ENCODE measurements at places on chromosomes 6 and 20.
A peak's percentile ranks its signal among the peaks of the same experiment; 100 is the strongest.

DNA sequence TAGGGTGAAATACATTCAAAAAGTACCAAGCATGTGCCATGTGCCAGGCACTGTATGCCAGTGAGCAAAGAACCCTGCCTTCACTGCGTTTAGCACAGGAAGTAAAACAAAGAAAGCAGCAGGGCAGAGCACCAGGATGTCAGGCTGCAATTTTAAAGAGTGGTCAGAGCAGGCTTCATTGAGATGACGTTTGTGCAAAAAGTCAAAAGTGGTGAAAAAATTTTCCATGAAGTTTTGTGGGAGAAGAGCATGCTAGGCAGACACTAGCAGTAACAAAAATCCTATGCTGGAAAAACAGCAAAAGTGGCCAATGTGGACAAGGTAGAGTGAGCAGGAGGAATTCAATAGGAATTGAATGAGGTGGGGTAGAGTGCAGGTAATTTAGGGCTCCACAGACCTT is 31.3 kb downstream of the AKIRIN2 start:
- DNase-seq: no peak

GRCh38 chr6:154893917-154894316 is 101.2 kb upstream of the TIAM2 start:
- DNase-seq: no peak

DNA sequence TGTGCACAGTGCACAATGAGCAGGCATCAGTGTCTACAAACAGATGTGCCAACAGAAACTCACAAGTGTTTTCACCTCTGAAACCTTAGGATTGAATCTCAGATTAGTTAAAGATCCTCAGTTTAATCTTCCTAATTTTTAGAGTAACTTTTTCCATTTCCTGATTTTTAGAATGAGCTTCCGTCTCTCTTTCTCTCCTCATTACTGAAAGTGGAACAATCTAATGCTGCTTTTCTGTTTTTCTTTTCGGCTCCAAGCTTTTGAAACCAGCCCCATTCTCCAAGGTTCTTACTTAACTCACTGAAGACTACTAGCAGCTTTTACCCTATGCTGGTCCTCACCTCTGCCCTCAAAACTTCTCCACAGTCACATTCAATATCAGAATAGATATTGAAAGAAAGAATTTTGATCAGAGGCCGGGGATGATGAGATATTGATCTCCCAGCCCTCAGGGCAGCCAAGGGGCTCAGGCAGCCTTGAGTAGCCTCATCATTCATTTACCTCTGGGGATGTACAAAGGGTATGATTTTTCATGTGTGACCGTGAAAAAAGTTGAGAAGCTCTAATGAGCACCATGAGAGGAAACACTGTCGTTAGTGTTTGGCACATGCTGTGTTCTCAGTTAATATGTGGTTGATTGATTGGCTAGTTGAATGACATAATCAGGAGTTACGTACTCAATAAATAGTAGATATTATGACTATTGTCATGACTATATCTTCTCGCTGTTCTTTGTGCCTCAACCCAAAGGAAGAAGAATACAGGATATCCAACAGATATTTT is 11.9 kb upstream of the STK38 start:
- DNase-seq: no peak

DNA sequence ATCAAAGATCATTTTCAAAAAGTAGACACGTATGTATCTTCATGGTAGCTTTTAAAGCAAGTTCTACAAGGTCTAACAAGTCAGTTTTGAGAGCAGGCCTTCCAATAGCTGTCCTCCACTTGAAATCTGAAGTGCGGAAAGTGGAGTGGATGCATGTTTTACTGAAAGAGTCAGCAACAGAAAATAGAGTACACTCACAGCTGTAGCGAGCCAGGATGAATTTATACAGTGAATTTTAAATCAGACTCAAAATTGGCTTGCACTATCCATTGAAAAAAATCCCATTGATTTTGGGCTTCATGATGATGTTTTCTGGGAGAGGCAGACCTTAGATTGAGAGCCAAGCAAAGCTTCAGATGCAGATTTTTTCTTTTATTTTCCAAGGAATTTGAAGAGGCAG is 80.6 kb downstream of the GJA10 start:
- no peak for DNase-seq

DNA sequence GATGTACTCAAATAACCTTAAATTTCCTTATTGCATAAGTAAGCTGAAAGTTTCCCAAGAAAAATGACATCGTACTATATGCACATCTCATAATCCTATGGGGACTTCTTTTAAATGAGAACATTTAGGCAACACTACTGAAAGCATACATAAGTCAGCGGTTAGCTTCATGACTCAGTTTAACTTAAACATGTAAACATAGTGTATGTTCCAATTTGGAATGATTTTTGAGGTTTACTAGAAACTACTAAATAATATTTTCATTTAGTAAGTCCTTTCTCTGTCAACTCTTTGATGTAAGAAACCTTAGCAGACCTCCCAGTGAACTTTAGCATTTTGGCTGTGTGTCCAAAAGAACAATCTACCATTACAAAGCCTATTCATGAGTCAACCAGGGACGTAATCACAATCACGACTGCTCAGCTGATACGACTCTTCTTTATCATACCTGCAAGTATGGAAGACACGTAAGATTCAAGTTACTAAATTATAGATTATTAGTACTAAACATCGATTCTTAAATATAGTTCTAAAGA is 19.3 kb downstream of the HIVEP2 start:
- no peak for DNase-seq

DNA sequence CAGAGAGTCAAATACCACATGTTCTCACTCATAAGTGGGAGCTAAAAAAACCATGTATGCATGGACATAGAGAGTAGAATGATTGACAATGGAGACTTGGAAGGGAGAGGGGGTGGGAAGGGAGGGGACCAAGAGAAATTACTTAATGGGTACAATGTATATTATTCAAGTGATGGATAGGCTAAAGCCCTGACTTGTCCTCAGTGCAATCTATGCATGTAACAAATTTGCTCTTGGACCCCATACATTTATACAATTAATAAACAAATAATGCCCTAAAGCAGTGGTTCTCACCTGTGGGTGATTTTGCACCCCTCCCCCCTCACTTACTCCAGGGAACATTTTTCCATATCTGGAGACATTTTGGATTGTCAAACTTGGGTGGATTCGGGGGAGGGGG is 33.5 kb upstream of the NEDD9 start:
- no peak for DNase-seq

DNA sequence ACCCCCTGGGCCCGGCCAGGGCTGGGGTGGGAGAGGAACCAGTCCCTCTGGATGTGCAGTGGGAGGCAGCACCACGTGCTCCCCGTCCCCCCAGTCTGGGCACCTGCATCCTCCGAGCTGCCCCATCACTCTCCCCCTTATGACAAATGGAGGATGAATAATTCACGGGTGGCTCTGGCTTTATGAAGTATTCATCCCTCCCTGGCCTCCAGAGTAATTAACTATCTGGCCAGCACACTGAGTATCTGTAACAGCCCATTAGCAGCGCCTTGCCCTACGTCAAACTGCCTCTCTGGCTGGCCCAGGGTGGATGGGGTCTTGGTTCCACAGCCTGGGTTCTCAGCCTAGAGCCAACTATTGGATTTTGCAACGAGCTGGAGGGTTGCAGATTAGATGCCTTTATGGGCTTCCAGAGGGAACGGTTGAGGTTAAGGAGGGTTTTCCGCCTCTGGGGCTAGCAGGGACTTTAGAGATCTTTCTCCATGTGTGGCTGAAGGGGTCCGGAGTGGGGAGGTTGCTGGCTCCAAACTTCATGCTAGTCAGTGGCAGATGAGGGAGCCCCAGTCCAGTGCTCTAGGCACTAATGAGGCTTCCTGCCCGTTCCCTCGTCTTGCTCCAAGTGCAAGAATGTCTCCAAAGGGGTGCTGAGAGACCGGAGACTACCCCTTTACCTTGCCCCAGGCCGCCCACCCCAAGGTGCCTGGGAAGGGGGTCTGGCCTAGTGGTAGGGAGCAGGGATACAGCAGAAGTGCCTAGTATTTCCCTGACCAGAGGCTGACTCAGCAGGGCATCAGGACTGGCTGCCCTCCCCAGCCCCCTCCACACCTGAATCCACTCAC is 53.5 kb upstream of the MLN start:
- no peak for DNase-seq

GRCh38 chr20:29763821-29764511 is 1493.5 kb upstream of the DEFB115 start:
- no peak for DNase-seq

DNA sequence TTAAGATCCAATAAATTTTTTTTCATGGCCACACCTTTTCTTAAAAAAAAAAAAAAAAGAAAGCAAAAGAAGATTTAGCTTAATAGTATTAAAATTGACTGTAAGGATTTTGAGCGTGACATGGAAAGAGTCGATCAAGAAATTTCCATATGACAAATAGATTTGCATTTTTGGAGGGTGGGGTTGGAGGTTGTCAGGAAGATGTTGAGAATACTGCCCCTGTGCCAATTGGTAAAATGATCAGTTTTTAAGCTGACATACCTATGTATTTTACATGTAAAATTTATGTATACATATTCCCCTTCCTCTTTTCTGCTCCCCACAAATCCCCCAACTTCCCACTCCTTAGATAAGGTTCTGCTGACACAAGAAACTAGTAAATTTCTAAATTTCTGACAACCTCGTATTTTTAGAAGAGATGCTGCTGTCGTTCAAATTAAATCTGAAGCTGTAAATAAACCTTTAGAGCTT is 520.9 kb downstream of the CD83 start:
- DNase-seq: no peak

- no peak for DNase-seq
Measured at GRCh38 chr6:148507774-148508173, 165.1 kb downstream of the SASH1 start.

DNA sequence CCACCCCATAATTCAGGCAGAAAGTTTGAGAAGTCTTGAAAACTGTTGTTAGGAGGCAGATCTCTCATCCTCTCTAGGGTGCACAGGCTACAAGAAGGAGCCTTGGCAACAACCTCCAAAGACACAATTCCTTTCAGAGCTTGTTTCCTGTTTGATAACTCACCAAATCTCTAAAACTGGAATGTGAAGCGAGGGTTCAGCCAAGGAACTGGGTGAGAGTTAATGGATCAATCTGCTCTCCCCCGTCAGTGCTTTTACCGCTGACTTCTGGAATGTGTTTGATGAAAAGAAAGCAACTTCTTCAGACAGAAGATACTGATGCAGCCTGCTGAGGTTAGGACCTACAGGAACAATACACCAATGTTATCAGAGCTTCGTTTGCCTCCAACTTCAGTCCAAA is 171.8 kb upstream of the BMP2 start:
- DNase-seq: no peak

- no peak for DNase-seq
Measured at GRCh38 chr6:100491952-100492670, 27.4 kb upstream of the SIM1 start.

DNA sequence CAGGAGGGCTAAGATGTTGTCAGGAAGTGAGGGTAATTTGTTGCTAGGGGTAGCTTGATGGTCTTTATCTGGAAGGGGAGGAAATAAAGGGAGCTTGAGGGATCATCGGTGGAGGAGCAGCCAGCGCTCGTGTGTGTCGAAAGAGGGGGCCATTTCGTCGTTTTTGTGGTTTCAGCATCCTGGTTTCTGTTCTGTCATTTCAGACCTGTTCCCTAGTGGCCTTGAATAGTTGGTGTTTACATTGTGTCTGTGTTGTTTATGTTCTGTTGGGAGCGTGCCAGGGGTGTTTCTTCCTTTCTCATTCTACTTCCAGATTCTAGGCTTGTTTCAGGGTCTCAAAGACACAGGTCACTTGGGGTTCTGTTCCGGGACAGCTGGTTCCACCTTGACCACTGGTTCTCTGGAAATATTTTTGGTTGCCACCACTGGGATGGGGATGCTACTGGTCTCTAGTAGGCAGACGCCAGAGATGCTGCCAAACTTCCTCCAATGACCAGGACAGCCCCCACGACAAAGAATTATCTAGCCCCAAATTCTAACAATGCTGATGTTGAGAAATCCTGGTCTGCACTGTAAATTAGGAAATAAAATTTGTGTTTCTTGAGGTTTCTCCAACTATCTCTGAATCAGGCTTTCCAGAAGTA is 113.9 kb upstream of the NAA20 start:
- peak; percentile 9 for DNase-seq
